HuH-7 (cell line): ENCODE measurements at places on chromosomes 6 and 20.
A peak's percentile ranks its signal among the peaks of the same experiment; 100 is the strongest.

- no peak for DNase-seq
These were observed 69.3 kb downstream of the PDSS2 start for GRCh38 chr6:107390056-107390455.

DNA sequence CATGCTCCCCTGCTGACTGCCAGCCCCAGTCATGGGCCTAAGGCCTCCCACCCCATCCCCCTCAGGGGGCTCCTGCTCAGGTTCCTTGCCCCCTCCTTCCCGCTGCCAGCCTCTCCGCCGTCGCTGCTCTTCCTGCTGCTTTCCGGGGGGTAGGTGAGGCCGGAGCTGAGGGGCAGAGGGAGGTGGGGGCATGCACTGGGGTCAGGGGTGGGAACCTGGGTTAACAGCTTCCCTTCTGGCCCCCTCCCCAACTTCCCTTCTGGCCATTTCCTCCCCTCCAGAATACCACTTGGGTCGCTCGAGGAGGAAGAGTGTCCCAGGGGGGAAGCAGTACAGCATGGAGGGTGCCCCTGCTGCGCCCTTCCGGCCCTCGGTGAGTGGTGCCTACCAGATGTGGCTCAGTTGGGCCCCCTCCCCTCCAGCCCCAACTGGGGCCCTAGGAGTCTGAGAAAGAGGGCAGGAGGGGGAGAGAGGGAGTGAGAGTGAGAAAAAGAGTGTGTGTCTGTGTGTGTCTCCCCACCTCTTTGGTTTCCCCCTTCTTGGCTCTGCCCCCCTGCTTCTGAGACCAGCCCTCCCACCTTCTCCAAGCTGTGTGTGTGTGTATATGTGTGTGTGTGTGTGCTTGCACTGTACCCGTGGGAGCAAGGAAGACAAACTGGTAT is 12.1 kb downstream of the SYNGAP1 start:
- no peak for DNase-seq

DNA sequence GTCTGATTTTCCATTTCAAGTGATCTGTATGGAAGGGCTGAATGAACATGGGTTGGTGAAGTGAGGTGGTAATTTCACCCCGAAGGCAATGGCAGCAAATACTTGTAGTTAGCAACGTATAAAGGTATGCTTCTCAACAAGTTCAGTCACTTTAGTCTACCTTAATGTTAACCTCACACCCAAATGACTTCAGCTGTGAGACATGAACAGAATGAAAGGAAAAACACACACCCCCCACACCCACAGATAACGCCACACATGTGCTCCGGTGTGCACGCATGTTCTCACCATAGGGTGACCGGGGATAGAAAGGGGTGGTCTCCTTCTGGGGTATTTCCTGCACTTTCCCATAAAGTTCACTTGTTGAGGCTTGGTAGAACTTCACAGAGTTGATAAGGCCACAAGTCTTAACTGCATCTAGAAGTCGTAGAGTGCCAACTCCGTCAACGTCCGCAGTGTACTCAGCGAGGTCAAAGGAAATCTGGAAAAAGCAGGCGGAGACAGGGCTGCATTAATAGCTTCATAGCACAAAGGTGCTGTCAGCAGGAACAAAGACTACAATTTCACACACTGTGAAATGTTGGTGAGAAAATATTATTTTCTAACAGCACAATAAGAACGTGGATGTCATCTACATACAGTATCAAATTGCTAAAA is 284.8 kb downstream of the GMDS start:
- no peak for DNase-seq

DNA sequence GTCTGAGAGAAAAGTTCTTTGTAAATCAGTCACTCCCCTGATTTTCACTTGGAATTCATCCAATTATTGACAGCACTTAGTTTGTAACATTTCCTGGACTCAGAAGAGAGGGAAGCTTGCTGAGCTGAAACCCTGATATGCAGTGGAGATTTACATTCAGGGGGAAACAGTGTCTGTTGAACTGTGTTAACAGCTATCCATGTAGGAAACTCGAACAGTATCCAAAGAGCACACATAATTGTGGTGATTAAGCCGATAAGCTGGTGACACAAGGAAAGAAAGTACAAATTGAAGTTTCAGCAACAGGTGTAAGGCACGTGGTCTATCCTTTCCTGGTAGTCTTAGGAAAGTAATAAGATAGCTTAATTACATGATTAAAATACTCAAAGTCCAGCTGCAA is 78.1 kb upstream of the FLRT3 start:
- peak; percentile 16 for DNase-seq

DNA sequence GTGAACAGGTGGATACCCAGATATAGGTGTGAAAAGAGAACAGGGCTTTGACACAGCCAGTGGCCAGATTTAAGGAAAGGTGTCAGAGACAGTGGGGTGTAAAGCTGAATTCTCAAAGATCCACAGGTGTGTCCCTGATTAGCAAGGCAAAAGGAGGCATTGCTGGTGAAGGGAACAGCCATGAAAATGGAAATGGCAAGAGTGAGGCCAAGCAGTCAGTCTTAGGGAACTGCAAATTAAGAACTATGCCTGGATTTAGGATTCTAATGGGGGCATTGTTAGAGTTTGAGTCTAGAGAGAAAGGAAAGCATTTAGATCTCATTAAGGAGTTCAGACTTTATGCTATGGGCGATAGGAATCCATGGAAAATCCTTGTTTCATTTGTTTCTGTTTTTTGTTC is 789.2 kb downstream of the MAFB start:
- DNase-seq, result no peak

- no peak for DNase-seq
These were observed 90.4 kb downstream of the BCKDHB start for GRCh38 chr6:80196906-80197305.

DNA sequence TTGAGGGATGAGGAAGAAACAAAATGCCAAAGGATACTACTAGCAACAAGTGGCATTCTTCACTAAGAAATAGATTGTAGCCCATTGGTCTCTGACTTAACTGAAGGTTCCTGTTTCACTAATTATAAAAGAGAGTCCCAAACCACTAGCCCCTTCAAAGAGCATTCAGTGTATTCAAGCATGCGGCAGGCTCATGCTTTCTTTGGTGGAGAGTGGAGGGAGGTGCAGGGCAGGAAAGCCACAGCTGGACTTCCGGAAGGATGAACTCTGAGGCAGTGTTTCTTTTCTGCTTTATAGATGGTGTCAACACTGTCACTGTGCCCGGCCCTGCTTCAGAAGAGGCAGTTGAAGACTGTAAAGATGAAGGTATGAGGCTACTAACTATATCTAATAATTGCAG is 636.1 kb downstream of the KIF16B start:
- no peak for DNase-seq

DNA sequence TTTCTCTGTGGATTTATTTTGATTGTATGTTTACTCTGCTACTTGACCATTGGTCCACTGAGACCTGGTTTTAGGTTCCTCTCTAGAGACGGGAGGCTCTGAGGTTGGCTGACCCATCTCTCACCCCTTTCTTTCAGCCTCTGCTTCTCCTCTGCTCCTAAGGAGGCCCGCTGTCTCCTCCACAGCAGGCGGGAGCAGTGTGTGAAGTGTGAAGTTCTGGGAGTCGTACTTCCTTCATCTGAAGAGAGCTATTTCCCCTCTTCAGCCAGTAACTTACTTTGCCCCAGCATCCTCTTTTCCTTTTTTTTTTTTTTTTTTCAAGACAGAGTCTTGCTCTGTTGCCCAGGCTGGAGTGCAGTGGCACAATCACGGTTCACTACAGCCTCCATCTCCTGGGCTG is 21.1 kb downstream of the PDRG1 start:
- DNase-seq, result no peak

DNA sequence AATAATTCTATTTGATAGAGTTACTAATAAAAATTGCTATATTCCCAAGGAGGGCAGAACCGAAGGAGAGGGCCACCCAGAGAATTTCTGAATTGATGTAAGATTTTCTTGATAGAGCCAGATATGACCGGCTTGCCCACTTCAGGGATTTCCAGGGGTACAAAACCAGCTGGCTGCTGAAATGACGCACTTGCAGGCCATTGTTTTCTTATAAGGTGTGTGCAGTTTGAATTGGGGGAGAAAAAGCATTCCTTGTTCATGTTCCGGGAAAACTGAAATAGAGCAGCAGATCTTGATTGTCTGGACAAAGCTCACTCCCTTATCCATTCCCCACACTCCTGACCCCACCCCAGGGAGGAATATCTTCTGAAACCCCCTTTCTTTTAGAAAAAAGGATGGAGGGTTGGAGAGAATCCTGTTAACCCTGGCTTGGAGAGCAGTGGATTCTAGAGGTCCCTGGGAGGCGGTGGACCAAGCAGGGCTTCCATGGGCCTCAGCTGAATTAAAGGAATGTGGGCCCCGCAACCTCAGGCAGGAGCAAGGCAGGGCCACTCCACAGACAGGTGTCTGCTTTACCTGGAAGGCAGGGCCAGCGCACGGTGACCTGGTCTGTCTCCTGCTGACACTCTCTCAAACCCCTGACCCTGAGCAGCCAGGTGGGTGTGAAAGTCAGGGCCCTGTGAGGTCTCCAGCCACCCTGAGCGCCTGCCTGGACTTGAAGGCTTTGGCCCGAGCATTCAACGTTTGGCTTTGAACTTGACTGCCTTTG is 96.4 kb downstream of the TMEM170B start:
- DNase-seq, result no peak

GRCh38 chr6:4751823-4752464 is 24.3 kb upstream of the CDYL start:
- no peak for DNase-seq

- no peak for DNase-seq
These were observed 17.4 kb downstream of the ADNP start for GRCh38 chr20:50913690-50914375.

DNA sequence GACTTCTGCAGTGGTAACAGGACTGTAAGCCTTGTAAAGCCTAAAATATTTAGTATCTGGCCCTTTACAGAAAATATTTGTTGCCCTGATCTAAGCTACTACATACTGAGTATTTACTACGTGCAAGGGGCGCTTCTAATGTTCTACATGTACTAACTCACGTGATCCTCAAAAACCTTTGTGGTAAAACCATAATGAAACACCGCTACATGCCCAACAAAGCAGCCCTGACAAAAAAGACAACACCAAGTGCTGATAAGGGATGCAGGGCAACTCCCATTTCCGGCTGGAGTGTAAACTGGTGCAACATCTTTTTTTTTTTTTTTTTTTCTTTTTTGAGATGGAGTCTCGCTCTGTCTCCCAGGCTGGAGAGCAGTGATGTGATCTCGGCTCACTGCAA is 85.0 kb downstream of the SULF2 start:
- DNase-seq, result no peak

DNA sequence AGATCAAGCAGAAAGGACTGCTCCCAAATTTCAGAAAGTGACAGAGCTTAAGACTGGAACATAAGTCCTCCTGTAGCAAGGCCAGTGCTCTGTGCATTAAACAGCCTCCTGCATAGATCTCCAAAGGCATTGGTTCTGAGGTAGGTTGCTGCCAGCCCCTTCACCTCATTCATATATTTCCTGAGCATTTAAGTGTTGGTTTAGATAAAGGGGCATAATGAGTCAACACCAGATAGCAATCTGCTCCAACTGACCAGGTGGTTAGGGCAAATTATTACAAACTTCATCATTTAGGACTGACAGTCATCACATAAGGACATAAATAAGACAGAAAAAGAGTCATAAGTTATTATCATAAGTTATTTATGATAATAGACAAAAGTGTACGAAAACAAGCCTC is 10.7 kb downstream of the PTPRK start:
- DNase-seq, result no peak

GRCh38 chr6:29791162-29791561 is 36.5 kb upstream of the HLA-G start:
- DNase-seq, result no peak

- DNase-seq, result no peak
These were observed 151.0 kb upstream of the RSPO3 start for GRCh38 chr6:126967296-126968005.

GRCh38 chr20:41432746-41433145 is 66.1 kb upstream of the EMILIN3 start:
- DNase-seq, result no peak

- DNase-seq, result no peak
These were observed 2.8 kb downstream of the UNC5CL start for GRCh38 chr6:41036186-41036585.

DNA sequence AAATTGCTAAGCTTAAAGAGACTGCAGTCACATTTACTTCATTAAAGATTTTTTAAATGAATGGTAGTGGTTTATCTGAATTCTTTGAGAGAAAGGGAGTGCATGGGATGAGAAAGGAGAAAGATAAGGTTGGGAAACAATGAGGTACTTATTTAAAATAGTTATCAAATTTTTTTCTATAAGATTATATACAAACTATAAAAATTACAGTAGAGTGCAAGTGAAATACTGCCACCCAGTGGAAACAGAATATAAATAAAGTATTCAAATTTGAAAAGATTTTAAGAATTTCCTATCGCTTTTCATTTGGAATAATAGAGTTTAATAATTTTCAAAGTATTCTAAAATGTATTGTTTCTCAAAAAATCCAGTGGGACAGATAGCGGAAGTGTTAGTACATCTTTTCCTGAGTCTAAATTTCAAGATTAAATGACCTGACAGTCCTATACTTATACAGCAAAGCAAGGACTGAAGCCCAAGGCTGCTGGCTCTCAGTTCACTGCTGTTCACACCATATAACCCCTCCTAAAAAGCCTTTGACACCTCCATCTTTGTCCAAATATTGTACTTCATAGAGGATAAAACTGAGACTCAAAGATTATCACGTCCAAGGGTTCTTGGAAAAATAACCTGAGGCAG is 31.1 kb downstream of the EPM2A start:
- DNase-seq, result no peak

- DNase-seq, result no peak
These were observed 7.2 kb downstream of the SAMD3 start for GRCh38 chr6:130215526-130215925.

- DNase-seq, result no peak
These were observed 18.4 kb upstream of the DOK5 start for GRCh38 chr20:54456961-54457360.

GRCh38 chr20:22797103-22797502 is 212.7 kb upstream of the FOXA2 start:
- DNase-seq, result no peak

GRCh38 chr6:84554074-84554473 is 210.3 kb downstream of the TBX18 start:
- no peak for DNase-seq
